ENCODE measurements at places on chromosomes 2 and 18.

DNA sequence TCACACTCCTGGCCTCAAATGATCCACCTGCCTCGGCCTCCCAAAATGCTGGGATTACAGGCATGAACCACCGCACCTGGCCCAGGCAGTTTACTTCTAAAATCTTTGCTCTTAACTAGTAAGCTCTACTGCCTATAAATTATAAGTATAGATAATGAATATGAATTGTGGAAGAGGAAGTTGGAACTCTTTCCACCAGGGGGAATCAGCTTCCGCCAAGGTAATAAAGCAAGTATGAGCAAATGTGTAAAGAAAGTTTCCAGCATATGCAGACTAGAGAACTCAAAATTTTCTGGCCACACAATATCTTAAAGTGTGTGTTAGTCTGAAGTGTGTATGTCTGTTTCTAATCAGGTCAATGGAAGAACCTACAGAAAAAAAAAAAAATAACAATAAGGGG, 68.1 kb downstream of the RMDN2 start:
- DNase-seq = no peak

DNA sequence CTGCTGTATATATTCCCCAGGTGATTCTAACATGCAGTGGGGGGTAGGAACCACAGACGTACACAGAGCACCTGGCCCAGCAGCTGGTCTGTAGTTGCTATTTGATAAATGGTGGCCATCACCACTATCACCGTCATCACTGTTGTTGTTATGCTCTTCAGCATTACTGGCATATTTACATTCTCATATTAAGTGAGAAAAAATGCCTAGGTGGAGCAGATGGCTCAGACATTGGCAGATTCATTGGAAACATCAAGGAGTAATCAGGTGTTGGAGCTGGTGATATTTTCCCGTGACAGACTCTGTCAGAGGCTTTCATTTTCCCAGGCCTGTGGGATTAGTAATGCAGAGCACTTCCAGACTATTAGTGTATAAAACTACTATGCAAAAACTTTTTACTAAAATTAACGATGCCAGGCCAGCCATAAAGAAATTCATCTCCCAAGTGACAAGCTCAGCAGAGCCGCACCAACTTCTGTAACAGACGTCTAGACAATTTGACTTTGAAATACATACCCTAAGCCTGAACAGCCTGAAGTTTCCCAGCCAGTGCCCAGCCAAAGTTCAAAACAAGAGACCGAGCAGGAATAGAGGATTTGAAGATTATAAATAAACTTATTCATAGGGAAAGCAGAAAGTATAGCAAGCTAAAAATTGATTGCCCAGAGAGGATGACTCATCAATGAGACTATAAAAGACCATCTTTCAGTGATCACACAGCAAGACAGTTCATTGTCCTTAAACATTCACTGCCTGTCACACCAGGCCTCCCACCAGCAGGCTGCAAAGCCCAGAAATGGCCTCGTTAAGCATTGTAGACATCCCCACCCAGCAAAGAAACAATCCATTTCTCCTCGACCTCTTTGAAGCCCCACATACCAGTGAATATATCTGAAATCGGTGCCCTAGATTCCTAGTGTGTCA, 247.4 kb upstream of the CHAC2 start:
- DNase-seq = peak; percentile 100

DNA sequence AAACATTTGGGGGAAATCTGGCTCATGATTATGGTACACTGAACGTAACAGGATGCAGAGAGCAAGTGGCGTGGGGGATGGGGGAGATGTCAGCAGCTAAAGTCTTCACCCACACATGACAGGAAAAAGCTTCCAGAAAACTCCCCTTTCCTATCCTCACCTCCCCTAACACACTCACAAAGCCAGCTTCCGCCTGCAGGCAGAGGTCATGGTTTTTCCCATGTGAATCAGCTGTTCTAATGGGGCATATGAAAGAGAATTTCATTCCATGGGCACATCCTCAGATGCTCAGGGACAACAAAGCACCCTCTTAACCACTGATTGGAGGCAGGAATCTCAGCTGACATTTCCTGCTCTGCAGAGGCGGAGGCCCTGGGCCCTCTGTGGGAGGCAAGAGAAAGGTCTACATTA, 129.1 kb downstream of the TSN start:
- no peak for DNase-seq

- DNase-seq = no peak
Measured at GRCh38 chr2:102915128-102915527, 153.3 kb downstream of the TMEM182 start.

GRCh38 chr2:65562890-65563289, 130.5 kb upstream of the SPRED2 start:
- DNase-seq = no peak

DNA sequence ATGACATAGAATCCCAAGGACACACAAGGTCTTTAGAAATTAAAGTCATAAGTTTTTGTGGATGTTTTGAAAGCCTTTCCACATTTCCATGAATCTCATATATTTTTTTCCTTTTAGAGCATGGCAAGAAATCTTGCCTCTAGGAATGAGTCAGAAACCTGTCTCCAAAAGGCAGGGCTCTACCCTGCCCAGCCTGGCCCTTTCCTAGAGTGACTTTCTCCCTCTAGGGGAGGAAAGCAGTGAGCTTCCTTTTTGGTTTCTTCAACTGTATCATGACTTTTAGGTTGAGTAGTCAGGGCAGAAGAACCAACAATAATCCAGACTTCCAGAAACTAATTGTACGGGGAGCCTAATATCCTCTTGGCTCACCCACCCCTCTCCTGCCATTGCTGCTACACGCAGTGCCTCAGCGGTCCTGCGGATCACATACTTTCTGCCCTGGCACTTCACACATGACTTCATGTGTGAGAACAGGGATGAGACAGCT, 300.3 kb downstream of the AGPS start:
- no peak for DNase-seq

GRCh38 chr18:7174344-7175095, 56.4 kb upstream of the LRRC30 start:
- DNase-seq = peak; percentile 10

DNA sequence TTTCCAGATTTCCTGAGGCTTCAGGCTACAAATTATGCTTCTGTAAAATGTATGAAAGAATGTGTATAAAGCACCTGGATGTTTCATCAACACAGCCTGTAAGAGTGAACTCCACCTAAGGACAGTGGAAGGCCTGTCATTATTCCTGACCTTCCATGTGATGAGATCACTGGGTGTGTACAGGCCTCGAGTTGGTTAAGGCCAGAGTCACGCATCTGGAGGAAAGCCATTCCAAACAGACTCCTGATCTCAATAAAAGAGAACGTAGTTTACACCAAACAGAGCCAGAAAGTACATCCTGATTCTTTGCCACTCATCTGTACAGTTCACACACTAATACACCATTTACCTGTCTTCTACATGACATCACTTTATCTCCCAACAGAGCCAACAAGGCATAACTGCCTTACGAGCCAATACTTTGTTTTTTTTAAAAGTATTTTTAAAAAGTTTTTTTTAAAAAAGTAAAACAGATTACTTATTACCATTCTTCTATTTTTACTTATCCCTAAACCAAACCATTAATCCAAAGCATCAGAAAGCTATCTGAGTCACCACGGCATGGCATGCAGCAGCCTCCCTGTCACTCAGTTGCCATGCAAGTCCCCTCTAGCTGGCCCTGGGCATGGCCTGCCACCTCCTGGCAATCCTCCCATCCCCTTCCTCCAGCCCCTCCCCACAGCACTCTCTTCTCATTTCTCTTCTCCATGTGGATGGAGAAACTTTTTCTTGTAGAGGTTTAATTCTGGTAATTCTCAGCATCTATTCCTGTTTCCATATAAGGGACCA, 78.8 kb upstream of the TFCP2L1 start:
- no peak for DNase-seq

- no peak for DNase-seq
Measured at GRCh38 chr18:70991577-70991976, 702.7 kb downstream of the SOCS6 start.

DNA sequence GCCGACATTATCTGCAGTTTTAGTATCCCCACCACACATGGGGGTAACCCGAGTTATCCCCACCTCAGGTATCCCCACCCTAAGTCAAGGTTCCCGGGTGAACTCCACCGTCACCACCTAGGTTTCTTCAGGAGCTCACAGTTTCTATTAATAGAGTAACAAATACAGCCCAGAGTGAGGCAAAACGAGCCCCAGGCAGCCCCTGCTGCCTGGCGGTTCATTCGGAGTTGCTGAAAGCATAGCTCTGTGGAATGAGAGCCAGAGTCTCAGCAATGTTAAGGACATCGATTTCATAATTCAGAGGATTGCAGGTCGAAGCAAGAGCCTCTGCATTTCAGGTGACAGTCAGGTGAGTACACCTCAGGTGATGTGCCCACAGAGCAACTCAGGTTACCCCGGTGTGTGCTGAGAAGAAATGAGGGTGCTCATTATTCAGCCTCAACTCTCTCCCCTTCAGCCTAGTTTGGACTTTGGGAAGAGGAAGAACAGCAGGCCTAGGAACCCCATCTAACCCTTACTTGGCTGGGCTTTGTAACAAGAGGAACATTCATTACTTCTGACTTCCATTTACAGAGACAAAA, 10.7 kb downstream of the SATB2 start:
- no peak for DNase-seq

DNA sequence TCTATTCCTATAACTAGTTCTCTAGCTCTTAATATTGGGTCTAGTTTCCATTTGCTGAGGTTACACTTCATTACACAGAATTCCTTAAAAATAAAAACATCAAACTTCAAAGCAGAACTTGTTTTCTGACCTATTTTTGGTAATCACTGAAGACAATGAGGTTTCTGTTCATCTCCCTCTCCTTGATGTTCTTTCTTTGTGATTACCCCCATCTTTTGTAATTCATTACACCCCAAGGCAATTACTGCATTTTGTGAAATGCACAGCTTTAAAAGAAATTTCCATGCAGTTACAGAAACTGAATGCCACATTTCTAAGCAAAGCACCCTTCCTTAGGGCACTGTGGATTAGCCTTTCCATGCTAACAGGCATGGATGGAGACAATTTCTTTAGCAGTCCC, 363.2 kb upstream of the RND3 start:
- no peak for DNase-seq

GRCh38 chr2:60311524-60311923, 241.9 kb downstream of the BCL11A start:
- no peak for DNase-seq

GRCh38 chr2:191569025-191569424, 108.9 kb upstream of the NABP1 start:
- DNase-seq = no peak

DNA sequence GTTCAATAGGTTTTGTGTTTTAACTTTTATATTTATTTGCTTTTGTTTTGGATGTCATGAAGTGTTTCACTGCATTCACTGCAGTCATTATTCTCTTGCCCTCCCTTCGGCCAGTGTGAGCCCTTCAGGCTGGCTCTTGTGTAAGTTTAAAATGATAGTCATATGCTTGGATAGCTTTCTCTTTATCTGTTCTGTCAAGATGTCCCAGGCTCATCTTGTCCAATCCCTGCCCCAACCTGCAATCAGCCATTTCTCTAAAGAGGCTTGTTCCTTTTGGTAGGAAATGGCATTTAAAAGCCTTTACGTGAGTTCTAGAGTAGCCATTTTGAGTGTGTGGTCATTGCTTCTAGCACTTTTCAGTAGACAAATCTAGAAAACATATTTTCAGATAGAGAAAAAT, 238.0 kb upstream of the SLC39A10 start:
- no peak for DNase-seq

- peak; percentile 22 for DNase-seq
Measured at GRCh38 chr2:10935366-10935918, 23.7 kb downstream of the KCNF1 start.

DNA sequence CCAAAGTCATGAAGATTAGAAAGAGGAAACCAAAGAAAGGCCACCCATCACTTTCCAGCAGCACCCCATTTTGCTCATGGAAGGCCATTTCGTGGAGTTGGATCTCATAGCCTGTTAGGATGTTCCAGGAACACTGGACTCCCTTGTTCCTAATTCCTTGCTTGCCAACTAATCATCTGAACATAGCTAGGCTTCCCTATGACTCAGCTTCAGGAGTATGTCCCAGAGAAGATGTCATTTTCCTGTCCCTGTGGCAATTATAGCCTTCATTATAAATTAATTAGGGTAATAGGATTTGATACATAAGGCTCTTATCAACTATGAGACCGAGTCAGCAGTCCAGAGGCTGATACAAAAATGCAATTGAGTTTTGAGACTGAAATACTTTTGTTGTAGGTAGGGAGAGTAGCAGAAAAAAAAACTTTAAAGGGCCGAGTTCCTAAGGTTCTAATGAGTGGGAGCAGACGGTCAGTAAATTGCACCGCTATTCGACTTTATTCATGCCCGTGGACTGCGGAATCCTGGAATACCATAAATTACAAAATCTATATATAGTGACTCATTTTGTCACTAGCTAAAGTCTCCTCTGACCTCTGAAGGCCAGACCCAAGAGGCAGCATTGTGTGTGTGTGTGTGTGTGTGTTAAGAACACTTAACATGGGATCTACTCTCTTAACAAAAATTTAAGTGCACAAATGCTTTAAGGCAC, 311.8 kb downstream of the FBXO15 start:
- DNase-seq = no peak

DNA sequence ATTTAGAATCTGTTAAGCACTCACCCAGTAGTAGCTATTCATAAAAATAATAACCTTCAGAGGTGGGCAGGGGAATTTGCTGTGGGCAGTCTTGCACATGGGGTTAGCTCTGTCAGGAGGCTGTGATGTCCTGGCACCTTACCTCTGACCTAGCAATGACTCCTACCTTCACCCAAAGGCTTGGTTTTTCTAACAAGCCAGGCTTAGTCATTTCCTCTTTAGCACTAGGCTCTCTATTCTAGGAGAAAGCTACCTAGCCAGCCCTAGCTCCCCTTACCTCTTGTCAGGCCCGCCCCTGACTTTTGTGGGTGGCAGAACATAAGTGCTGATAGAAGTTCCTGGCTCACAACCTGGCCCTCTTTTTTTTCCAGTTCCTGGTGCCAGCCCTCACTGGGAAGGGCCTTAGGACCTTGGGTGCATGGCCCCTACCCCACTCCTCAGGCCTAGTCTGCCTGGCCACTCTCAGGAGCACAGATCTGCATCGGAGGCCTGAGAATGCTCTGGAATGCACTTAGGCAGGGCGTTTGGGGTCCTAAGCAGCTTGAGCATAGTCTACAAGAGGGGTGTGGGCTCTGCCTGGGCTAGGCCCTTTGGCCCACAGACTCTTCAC, 17.7 kb downstream of the CPLX4 start:
- DNase-seq = no peak

All from SHP77 (cell line).